SJSA1 (cell line): ENCODE measurements at places on chromosomes 16 and 17. TPM values are rescaled to one million over a fixed set of nuclear protein-coding genes. Genes with fewer than 3 reads are reported as not detected.

Gene CD300LG
- total RNA-seq = not detected in 2 replicates

Gene HOXB9
- 0.11 TPM in 1 of 2 replicates, not detected in the other for total RNA-seq

Gene FBXW10B
- total RNA-seq = 0.41 and 1.7 TPM in 2 replicates

Gene TRIM72
- total RNA-seq = not detected in 2 replicates

Gene NPIPA7
- total RNA-seq = 1.4 TPM in 1 of 2 replicates, not detected in the other

DNA sequence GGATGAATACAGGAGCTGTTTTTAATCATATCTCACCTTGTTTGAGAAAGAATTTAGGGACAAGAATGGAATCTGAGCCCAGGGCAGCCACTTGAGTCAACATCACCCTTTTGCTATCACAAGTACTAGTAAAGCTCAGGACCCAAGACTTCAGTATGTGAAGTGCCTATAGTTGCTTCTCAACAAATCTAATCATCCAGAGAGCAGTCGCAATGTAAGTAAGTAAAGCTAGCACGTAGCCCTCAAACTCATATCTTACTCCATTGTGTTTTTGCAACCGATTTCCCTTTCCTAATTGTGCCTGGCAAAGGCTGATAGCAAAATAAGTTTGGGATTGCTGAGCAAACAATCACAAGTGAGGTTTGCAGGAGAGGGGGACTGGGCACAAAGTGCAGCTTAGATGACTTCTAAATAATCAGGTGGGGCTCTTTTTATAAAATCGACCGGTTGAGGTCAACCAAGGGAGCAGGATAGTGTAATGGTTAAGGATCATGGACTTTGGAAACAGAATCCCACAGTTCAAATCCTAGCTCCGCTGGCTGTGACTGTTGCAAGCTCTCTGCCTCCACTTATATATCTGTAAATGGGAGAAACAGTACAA is 13.0 kb downstream of the TOB1 start:
- no peak overlapping the region for H3K4me3 ChIP-seq
- H3K27me3 ChIP-seq = no peaks in the 10 kb centered on the region
- H3K4me1 ChIP-seq = peaks cover 11% of the 10 kb centered on the region
- H3K36me3 ChIP-seq = no peaks in the 10 kb centered on the region

DNA sequence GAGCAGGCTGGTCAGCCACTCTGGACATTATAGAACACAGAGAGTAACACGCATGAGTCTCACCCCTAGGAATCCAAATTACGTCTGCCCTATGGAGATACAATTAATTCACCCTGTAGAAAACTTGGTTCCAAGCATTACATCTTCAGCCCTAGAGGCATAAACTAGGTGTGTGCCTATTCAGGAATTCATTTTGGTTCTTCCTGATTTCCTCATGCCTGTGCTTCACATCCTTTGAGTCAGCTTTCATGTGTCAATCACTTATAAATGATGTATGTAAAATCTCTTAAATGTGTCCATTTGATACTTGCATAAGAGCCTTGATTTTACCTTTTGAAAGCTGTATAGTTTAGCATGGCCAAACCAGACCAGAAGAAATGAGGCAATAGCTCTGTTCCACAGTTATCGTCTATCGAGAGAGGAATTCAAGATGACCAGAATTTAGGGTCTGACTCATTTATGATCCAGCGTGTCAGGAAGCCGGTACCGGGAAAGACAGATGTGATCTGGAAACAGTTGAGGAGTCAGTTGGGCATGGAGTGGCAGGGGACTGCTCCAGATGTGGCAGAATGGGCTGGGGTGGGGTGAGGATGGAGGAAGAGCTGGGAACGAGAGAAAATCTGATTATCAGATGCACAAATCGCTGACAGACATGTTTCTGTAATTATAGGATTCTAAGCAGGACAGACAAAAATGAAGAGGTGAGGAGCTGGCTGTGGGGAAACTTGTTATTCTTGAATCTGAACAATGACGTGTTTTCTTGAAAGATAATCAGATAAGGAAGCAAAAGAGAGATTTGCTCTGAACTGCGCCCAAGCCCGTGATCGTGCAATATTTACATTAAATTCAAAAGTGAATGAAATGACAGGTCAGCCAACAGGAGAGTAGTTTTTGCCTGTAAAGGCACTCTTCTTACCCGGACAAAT is 76.7 kb downstream of the C16orf95 start:
- no peaks in the 10 kb centered on the region for H3K36me3 ChIP-seq
- H3K4me1 ChIP-seq = peaks cover 21% of the 10 kb centered on the region
- H3K27ac ChIP-seq = no peak overlapping the region
- H3K27me3 ChIP-seq = no peaks in the 10 kb centered on the region
- H3K4me3 ChIP-seq = no peak overlapping the region
- peak; percentile 30 for DNase-seq

GRCh38 chr17:76481071-76481655 is 13.8 kb downstream of the AANAT start:
- no peak for DNase-seq
- H3K27me3 ChIP-seq = no peaks in the 10 kb centered on the region
- no peak overlapping the region for H3K4me3 ChIP-seq
- H3K4me1 ChIP-seq = peaks cover 8% of the 10 kb centered on the region
- no peaks in the 10 kb centered on the region for H3K36me3 ChIP-seq
- no peak overlapping the region for H3K27ac ChIP-seq

GRCh38 chr17:83083368-83084201 is 4.2 kb downstream of the METRNL start:
- H3K4me1 ChIP-seq = peaks cover 53% of the 10 kb centered on the region
- no peak overlapping the region for H3K4me3 ChIP-seq
- peak overlapping the region; percentile 71 for H3K27ac ChIP-seq
- H3K36me3 ChIP-seq = peaks cover 71% of the 10 kb centered on the region

DNA sequence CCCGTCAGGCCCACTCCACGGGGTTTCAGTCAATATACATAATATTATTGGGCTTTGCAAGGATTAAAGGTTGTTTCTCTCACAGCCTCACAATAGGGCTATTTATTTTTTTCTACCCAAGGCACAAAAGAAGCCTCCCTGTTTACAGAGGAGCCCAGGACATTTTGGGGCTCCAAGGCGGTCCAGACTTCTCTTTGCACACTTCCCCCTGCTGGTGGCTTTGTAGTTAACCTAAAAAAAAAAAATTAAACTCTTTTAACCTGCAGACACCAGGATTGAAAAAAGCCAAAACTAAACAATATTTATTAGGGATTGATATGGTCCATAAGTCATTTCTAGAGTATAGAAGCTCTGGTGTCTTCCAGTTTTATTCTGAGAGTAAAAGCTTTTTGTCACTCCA is 169.7 kb upstream of the ZFHX3 start:
- DNase-seq = no peak
- no peak overlapping the region for H3K27ac ChIP-seq
- H3K27me3 ChIP-seq = no peaks in the 10 kb centered on the region

DNA sequence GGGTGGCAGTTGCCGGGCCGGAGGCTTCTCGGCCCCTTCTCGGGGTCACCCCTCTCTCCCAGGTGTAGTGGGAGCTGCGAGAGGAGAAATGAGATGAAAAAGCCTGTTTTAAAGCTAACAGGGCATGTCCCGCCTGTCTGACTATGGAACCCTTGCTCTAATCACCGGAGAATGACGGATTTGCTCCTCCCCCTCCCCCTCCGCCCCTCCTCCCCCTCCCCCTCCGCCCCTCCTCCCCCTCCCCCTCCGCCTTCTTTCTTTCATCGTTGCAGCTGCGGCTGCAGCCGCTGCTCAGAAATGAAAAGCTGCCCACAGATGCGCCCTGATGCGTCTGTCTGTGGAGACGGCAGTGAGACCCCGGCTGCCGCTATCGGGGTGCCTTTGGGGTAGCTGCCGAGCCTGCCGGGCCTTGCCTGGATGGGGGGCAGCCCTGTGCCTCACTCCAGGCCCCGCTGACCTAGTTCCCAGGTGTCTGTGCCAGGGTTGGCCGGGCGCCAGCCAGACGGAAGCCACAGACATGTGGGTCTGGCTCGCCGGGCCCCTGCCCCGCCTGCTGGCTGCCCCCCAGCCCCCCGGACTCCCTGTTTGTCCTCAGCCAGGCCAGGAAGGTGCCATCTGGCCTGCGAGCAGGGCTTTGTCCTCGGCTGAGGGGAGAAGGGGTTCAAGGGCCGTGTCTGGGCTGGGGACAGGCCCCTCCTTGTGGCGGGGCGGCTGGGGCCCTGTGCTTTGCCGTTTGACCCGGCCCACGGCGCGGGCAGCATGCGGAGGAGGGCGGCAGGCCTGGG is 37.7 kb downstream of the GINS2 start:
- no peaks in the 10 kb centered on the region for H3K4me1 ChIP-seq
- H3K4me3 ChIP-seq = no peak overlapping the region
- no peak for DNase-seq
- peaks cover 37% of the 10 kb centered on the region for H3K36me3 ChIP-seq
- no peak overlapping the region for H3K27ac ChIP-seq
- H3K27me3 ChIP-seq = no peaks in the 10 kb centered on the region

- no peaks in the 10 kb centered on the region for H3K36me3 ChIP-seq
- no peaks in the 10 kb centered on the region for H3K27me3 ChIP-seq
- no peak overlapping the region for H3K27ac ChIP-seq
- peaks cover 13% of the 10 kb centered on the region for H3K4me1 ChIP-seq
These were observed 11.6 kb downstream of the KRT33A start for GRCh38 chr17:41338961-41339485.

- H3K4me3 ChIP-seq = peak overlapping the region; percentile 50
- H3K27me3 ChIP-seq = peaks cover 8% of the 10 kb centered on the region; the same call in 1 of the 2 replicates
- H3K27ac ChIP-seq = no peak overlapping the region
- H3K36me3 ChIP-seq = no peaks in the 10 kb centered on the region
These were observed 657 bp downstream of the ALDH3A2 start for GRCh38 chr17:19649274-19649541.

GRCh38 chr17:75250009-75250471 is 11.4 kb downstream of the GGA3 start:
- H3K27ac ChIP-seq = no peak overlapping the region
- no peaks in the 10 kb centered on the region for H3K4me1 ChIP-seq
- H3K36me3 ChIP-seq = peaks cover 32% of the 10 kb centered on the region
- no peaks in the 10 kb centered on the region for H3K27me3 ChIP-seq
- DNase-seq = no peak

- H3K27me3 ChIP-seq = no peaks in the 10 kb centered on the region
- no peaks in the 10 kb centered on the region for H3K4me1 ChIP-seq
- H3K4me3 ChIP-seq = no peak overlapping the region
These were observed 219.6 kb upstream of the N4BP1 start for GRCh38 chr16:48829336-48830310.

GRCh38 chr17:17636272-17636885 is 44.9 kb upstream of the PEMT start:
- no peaks in the 10 kb centered on the region for H3K36me3 ChIP-seq
- DNase-seq = no peak
- no peak overlapping the region for H3K4me3 ChIP-seq
- H3K27ac ChIP-seq = no peak overlapping the region
- H3K27me3 ChIP-seq = no peaks in the 10 kb centered on the region

GRCh38 chr17:49747632-49748031 is 16.3 kb downstream of the FAM117A start:
- H3K27ac ChIP-seq = no peak overlapping the region
- H3K36me3 ChIP-seq = no peaks in the 10 kb centered on the region
- H3K4me1 ChIP-seq = no peaks in the 10 kb centered on the region
- H3K4me3 ChIP-seq = no peak overlapping the region
- DNase-seq = no peak
- H3K27me3 ChIP-seq = 0 out of 2 replicates have a peak, but pooled peaks cover 3% of the 10 kb centered on the region

DNA sequence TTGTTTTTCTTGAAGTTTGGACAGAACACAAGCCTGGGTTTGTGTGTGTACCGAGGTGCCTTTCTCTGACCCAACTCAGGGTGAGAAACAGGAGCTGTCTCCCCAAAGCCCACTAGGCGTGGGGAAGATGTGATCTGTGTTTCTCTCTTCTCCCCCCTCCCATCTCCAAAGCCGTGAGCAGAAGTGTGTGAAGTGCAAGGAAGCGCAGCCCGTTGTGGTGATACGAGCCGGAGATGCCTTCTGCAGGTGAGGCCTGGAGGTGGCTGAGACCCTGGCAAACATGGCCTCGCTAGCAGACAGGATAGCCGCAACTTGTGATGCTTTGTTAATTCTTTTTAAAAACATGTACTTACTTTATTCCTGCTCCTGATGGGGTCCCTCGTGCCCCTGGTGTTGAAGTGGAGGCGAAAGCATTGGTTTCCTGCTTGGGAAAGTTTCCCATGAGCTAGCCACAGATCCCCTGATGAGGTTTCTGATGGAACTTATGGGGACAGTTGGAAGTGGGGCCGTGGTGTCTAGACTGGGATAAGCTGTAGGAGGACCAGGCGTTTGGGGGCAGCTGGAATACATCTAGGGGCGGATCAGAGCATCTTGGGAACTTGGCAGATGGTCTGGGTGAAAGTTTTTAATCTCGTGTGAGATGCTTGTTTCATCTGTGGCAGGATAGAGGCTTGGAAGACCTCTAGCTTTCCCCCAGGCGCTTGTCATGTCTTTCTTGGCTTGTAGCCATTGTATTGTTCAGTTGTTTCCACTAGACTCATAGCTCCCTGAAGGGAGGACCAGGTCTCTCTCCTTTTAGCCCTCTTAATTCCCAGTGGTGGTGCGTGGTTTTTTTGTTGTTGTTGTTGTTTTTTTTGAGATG is 893 bp downstream of the CTU2 start:
- peaks cover 30% of the 10 kb centered on the region for H3K4me1 ChIP-seq
- H3K27me3 ChIP-seq = no peaks in the 10 kb centered on the region
- H3K27ac ChIP-seq = no peak overlapping the region
- peaks cover 43% of the 10 kb centered on the region for H3K36me3 ChIP-seq

DNA sequence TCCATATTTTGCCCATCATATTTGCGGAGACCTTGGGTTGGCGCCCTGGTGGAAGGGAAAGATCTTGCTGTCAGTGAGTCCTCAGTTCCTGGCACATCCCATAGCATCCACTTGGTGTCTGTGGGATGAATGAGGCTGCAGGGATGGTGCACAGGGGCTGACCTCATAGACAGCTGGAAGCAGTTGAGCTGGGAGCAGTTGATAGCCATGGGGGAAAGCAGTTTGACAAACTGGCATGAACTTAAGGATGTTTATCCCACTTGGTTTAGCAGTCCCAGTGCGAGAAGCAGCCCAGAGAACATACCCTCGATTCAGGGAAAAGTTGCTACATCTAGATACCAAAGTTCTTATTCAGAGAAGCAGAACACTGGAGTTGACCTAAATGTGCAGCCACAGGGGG is 80.7 kb downstream of the SNX29 start:
- DNase-seq = no peak
- no peak overlapping the region for H3K27ac ChIP-seq
- H3K27me3 ChIP-seq = no peaks in the 10 kb centered on the region
- H3K36me3 ChIP-seq = no peaks in the 10 kb centered on the region
- no peak overlapping the region for H3K4me3 ChIP-seq

GRCh38 chr17:77662833-77663232 is 295.7 kb upstream of the TNRC6C start:
- no peaks in the 10 kb centered on the region for H3K36me3 ChIP-seq
- no peak overlapping the region for H3K4me3 ChIP-seq
- H3K4me1 ChIP-seq = no peaks in the 10 kb centered on the region

- no peak overlapping the region for H3K4me3 ChIP-seq
- no peak for DNase-seq
- H3K27ac ChIP-seq = no peak overlapping the region
- no peaks in the 10 kb centered on the region for H3K4me1 ChIP-seq
- H3K27me3 ChIP-seq = no peaks in the 10 kb centered on the region
These were observed 10.6 kb downstream of the ADCY7 start for GRCh38 chr16:50276801-50277555.
